ENCODE measurements at places on chromosomes 4 and X.

DNA sequence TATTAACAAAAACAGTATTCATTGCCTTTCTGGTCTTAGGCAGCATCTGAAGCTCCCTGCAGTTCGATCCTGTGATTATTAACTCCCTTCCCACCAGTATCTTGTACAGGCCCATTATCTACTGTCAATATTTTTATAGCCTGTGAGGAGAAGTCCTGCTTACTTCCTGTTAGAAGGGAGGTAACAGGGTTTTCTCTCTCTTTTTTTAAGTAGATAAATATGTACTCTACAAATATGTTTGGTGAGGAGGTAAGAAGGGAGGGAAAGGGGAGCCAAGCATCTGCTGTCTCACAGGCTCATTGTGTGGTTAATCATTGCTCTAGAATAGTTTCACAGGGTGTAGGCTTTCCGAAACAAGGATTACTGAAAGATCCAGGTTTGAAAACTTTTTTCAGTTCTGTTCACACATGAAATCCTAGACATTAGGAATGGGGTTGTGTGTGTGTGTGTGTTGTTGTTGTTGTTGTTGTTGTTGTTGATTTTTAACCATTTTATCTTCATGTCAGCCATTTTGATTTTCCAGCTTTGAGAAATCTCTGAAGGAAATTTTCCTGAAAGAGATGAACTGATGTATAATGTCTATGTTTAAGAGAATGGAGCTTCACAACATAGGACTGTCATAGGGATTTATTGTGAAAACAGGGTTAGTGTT lies 14.2 kb downstream of the ATOH1 start:
- H3K36me3 ChIP-seq, result no peaks in the 10 kb centered on the region
- H3K4me1 ChIP-seq, result no peaks in the 10 kb centered on the region
- no peaks in the 10 kb centered on the region for H3K27me3 ChIP-seq
- no peak overlapping the region for H3K4me3 ChIP-seq

GRCh38 chrX:110363244-110363643 lies 4.6 kb downstream of the RTL9 start:
- no peak overlapping the region for H3K27ac ChIP-seq
- H3K27me3 ChIP-seq, result peaks cover 3% of the 10 kb centered on the region
- no peak for DNase-seq

GRCh38 chrX:136652822-136653723 lies 5.1 kb downstream of the CD40LG start:
- peak overlapping the region; percentile 30 for H3K27ac ChIP-seq
- no peak for DNase-seq
- H3K4me1 ChIP-seq, result peaks cover 14% of the 10 kb centered on the region
- H3K27me3 ChIP-seq, result no peaks in the 10 kb centered on the region
- H3K36me3 ChIP-seq, result peaks cover 49% of the 10 kb centered on the region

GRCh38 chrX:17082831-17083230 lies 136.4 kb downstream of the REPS2 start:
- DNase-seq, result no peak
- no peaks in the 10 kb centered on the region for H3K36me3 ChIP-seq
- no peak overlapping the region for H3K27ac ChIP-seq
- peaks cover 8% of the 10 kb centered on the region for H3K27me3 ChIP-seq
- H3K4me1 ChIP-seq, result no peaks in the 10 kb centered on the region

- no peaks in the 10 kb centered on the region for H3K27me3 ChIP-seq
- no peaks in the 10 kb centered on the region for H3K4me1 ChIP-seq
- H3K4me3 ChIP-seq, result no peak overlapping the region
Observed at GRCh38 chr4:189780391-189780790, 160.3 kb upstream of the FRG1 start.

DNA sequence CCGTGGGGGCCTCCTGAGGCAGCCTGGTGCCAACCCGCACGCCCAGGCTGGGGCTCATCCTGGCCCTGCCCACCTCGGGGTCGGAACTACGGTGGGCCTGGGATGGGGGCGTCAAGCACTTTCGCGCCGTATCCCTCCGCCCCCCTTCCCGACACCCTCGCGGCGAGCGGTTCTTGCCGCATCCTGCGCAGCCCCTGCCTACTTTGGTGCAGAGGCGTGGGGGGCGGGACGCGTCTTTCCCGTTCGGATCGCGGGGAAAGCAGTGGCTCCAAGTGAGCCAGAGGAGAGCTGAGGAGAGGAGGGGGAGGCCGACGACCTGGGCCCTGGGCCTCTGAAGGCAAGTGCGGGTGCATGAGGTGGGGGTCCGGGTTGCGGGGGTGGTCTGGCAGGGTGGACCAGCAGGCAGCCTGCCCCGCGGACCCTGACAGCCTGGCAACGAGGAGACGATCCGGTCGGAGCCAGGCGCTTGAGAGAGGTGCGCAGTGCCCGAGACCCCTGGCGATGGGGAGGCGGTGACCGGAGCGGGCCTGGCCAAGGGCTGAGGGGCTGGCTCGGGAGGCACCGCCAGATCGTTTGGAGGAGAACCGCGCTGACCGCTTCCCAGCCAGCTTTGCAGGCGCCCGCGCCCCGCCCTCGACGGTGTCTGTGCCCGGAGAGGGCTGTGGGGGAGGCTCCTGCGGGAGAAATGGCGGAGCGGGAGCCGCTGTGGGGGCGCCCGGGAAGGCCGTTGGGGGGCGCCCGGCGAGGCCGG lies at the start of gene GPRASP2:
GPRASP2 (plus strand) TSS at position 233 of the 751 bp plus-strand sequence. CDS start 2,422 bp downstream, outside the sequence.
- DNase-seq, result no peak
- H3K27me3 ChIP-seq, result peaks cover 31% of the 10 kb centered on the region
- H3K36me3 ChIP-seq, result no peaks in the 10 kb centered on the region
- H3K4me3 ChIP-seq, result peak within 1 kb of the TSS; percentile 64

GRCh38 chr4:4594285-4594920 lies 52.6 kb upstream of the STX18 start:
- no peaks in the 10 kb centered on the region for H3K27me3 ChIP-seq
- DNase-seq, result no peak
- peaks cover 15% of the 10 kb centered on the region for H3K36me3 ChIP-seq
- no peak overlapping the region for H3K27ac ChIP-seq
- no peak overlapping the region for H3K4me3 ChIP-seq
- no peaks in the 10 kb centered on the region for H3K4me1 ChIP-seq

- no peaks in the 10 kb centered on the region for H3K27me3 ChIP-seq
- H3K4me3 ChIP-seq, result no peak overlapping the region
- peaks cover 9% of the 10 kb centered on the region for H3K36me3 ChIP-seq
- peak overlapping the region; percentile 90 for H3K27ac ChIP-seq
- peaks cover 39% of the 10 kb centered on the region for H3K4me1 ChIP-seq
Observed at GRCh38 chrX:39310891-39311290, 509.6 kb downstream of the MID1IP1 start.

GRCh38 chrX:10534611-10535010 lies 85.8 kb downstream of the MID1 start:
- no peaks in the 10 kb centered on the region for H3K36me3 ChIP-seq
- no peak for DNase-seq
- no peaks in the 10 kb centered on the region for H3K4me1 ChIP-seq
- H3K27ac ChIP-seq, result no peak overlapping the region

DNA sequence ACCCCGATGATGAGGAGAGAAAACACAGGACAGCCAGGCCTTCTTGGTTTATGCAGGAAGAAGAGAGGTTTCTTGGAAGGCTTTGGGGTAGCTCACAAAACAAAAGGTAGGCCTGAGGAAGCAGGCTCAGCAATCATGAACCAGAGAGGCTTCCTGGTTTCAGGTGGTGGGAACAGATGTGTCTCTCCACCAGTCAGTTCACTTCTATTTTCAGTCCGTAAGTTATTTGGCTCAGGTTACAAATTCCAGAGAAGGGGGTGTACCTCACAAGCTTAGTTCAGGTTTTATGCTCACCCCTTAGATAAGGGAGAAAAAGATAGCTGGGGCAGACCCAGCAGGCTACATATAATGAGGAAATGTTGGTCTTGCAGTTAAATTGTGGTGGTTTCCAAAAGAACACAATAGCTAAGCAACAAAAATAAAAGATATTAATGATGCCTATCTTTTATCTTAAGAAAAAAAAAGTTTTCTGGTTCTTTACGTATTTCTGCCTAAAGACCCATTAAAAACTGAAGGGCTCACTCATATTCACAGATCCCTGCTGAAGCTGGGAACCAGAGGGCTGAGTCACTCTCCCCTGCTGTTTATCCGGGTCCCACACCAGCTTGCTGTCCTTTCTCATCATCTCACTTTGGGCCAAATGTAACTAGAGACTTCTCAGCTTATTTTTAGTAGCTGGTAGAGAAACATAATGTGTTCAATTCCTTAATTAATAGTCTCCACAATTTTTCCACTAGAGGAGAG lies 177.0 kb downstream of the CAMK2D start:
- no peaks in the 10 kb centered on the region for H3K27me3 ChIP-seq
- H3K4me3 ChIP-seq, result no peak overlapping the region
- no peak for DNase-seq
- H3K4me1 ChIP-seq, result peaks cover 14% of the 10 kb centered on the region

DNA sequence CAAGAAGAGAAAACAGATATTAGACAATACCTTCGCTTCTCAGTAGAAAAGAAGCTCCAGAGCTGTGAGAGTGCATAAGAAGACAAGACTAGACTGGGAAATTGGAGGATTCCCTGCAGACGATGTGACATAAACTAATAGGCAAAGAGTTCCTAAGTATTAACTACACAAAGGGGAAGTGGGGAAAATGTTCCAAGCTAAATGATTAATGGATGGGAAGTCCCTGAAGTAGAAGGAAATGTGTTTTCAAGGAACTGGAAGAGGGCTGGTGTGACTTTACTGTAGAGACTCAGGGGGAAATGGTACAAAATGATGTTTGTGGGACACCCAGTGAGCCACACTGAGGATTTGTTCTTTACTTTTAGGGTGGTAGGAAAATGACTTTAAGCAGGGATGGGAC lies 69.7 kb upstream of the DCLK2 start:
- H3K27me3 ChIP-seq, result peaks cover 8% of the 10 kb centered on the region
- no peak for DNase-seq
- H3K4me1 ChIP-seq, result no peaks in the 10 kb centered on the region
- no peaks in the 10 kb centered on the region for H3K36me3 ChIP-seq
- H3K27ac ChIP-seq, result no peak overlapping the region
- no peak overlapping the region for H3K4me3 ChIP-seq

DNA sequence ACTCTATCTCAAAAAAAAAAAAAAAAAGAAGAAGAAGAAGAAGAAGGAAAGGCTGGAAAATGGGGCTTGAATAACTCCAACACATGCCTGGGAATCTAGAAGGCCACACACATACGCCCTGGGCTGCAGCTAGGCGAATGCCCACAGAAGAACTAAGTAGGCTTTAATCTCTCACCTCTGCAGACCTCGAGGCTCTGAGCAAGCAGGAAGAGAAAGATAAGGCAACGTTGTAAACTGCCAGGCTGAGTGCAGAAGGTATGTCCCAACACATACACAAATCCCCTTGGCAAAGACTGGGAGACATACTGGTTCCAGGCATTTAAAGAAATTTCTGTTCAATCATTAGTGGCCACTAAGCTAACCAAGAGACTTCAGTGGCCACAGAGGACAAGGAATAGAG lies 18.4 kb downstream of the SLC38A5 start:
- H3K27me3 ChIP-seq, result no peaks in the 10 kb centered on the region
- no peaks in the 10 kb centered on the region for H3K4me1 ChIP-seq
- H3K27ac ChIP-seq, result no peak overlapping the region

DNA sequence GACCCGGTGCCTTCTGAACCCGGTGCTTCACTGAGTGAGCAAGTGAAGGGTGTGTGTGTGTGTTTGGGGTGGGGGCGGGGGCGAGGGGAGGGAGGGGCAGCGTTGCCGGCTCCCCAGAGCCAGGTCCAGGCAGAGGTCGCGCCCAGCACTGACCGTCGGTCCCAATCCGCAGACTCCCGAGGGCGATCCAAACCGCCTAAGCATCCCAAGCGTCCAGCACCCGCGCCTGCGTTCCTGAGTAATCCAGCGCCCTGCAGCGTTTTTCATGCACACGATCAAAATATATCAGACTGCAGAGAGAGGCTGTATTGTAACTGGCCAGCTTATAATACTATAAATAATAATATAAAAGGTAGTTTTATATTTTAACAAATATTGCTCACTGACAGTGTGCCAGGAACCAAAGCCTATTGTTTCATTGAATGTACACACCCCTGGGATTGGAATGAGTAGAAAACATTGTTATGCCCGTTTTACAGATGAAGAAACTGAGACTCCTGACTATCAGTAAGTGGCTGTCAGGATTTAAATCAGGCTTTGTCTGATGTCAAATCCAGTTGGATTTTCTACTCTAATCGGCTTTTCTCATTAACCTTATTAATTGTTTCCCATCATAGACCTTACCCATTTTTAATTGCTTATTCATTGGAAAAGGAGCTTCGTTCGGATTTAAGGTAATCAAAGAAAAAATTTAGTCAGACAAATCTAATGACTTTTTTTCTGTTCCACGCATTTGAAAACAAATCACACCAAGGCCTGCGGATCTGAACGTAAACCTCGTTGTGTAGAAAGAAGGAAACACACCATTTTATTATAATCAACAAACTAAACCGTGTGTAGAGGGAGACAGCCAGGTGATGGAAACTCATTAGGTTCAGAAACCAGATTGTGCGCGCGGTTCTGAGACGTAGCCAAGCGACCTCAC lies 4.0 kb upstream of the NKX3-2 start:
- H3K36me3 ChIP-seq, result peaks cover 5% of the 10 kb centered on the region
- H3K27me3 ChIP-seq, result peaks cover 61% of the 10 kb centered on the region

DNA sequence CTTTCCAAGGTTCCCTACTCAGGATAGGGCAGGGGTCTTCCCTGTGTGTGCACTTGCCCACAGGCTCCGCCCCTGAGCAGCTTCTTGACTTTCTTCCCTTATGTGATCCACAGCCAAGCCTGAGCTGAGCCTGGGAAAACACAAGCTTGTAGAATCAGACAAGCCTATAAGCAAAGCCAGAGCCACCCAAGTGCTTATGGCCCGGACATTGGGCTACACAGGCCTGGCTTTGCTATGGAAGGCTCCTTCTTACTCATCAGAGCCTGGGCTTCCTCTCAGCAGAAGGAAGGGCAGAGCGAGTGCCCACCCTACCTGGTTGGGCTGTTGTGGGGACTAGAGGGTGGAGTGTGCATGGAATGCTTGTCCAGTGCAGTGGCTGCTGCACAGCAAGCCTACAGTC lies 1.3 kb upstream of the TNIP2 start:
- no peaks in the 10 kb centered on the region for H3K27me3 ChIP-seq
- DNase-seq, result no peak
- H3K4me3 ChIP-seq, result peak overlapping the region; percentile 49
- peaks cover 5% of the 10 kb centered on the region for H3K36me3 ChIP-seq
- no peak overlapping the region for H3K27ac ChIP-seq
- peaks cover 34% of the 10 kb centered on the region for H3K4me1 ChIP-seq

- DNase-seq, result no peak
- no peaks in the 10 kb centered on the region for H3K4me1 ChIP-seq
- no peak overlapping the region for H3K27ac ChIP-seq
- peaks cover 3% of the 10 kb centered on the region for H3K36me3 ChIP-seq
- H3K4me3 ChIP-seq, result no peak overlapping the region
Observed at GRCh38 chr4:148300877-148301276, 141.3 kb downstream of the NR3C2 start.

DNA sequence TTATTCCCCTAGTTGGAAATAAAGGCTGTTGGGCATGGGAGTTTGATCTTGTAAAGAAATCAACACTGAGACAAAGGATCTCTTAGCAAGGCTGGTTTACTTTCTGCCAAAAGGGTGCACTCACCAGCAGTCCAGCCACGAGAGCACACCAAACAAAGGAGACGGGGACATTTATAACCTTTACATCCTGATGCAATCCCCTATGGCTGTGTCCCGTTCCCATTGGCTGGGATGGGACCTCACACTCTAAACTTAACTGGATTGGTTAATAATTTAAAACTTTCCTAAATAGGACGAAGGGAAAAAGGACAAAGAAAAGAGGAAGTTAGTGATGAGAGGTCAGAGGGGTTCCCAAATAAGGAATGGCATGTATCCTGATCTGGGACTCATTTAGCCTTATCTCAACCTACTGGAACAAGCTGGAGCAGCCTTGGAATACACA lies 17.9 kb downstream of the METAP1 start:
- no peaks in the 10 kb centered on the region for H3K27me3 ChIP-seq
- no peaks in the 10 kb centered on the region for H3K4me1 ChIP-seq
- peaks cover 61% of the 10 kb centered on the region for H3K36me3 ChIP-seq

- H3K4me3 ChIP-seq, result no peak overlapping the region
- no peaks in the 10 kb centered on the region for H3K36me3 ChIP-seq
- H3K27me3 ChIP-seq, result peaks cover 3% of the 10 kb centered on the region
- H3K27ac ChIP-seq, result no peak overlapping the region
Observed at GRCh38 chr4:73450398-73451004, 14.5 kb downstream of the AFP start.

Measured in activated CD8-positive, alpha-beta T cell treated with anti-CD3 and anti-CD28 coated beads, Interleukin-2, amount 10 ng/mL, durations not matched to agents 7 days and 5 days (primary cell).